HepG2 (cell line): ENCODE measurements at places on chromosomes 7 and 10. TPM values are rescaled to one million over a fixed set of nuclear protein-coding genes. Genes with fewer than 3 reads are reported as not detected.

GRCh38 chr7:2022737-2023250 is 210.0 kb downstream of the MAD1L1 start:
- no peak overlapping the region for H3K27ac ChIP-seq
- no peaks in the 10 kb centered on the region for H3K36me3 ChIP-seq
- no peaks in the 10 kb centered on the region for H3K27me3 ChIP-seq

GRCh38 chr10:113303544-113304146 is 249.2 kb upstream of the HABP2 start:
- DNase-seq = peak; percentile 45
- no peak overlapping the region for H3K4me3 ChIP-seq
- H3K4me1 ChIP-seq = peaks cover 18% of the 10 kb centered on the region
- no peaks in the 10 kb centered on the region for H3K36me3 ChIP-seq
- no peaks in the 10 kb centered on the region for H3K27me3 ChIP-seq

DNA sequence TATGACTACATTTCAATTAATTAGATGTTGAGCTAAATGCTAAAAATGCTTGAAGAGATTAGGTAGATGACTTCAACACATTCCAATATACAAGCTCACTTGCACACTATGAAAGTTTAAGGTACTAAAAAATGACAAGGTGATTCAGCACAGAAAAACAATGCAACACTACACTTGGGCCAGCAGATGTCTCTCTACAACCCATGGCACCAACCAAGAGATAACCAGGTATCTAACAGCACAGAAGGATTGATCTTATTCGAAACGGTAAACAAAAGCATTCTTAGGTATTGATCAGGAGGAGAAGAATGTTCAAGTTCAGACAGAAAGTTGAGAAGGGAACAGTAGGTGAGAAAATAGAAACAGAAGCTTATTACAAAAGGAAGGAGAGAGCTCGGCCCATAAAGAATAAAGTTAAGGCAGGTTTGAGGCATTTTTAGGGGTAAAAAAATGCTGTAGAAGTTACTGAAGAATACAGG is 248.2 kb upstream of the KLF14 start:
- no peaks in the 10 kb centered on the region for H3K27me3 ChIP-seq
- no peak overlapping the region for H3K27ac ChIP-seq
- H3K36me3 ChIP-seq = peaks cover 4% of the 10 kb centered on the region; the same call in 1 of the 2 replicates
- peak; percentile 56 for DNase-seq
- H3K4me1 ChIP-seq = 0 out of 2 replicates have a peak, but pooled peaks cover 2% of the 10 kb centered on the region
- no peak overlapping the region for H3K4me3 ChIP-seq

GRCh38 chr7:141537906-141538305 is 13.3 kb upstream of the AGK start:
- no peaks in the 10 kb centered on the region for H3K4me1 ChIP-seq
- H3K36me3 ChIP-seq = no peaks in the 10 kb centered on the region
- H3K27me3 ChIP-seq = no peaks in the 10 kb centered on the region
- no peak overlapping the region for H3K4me3 ChIP-seq

DNA sequence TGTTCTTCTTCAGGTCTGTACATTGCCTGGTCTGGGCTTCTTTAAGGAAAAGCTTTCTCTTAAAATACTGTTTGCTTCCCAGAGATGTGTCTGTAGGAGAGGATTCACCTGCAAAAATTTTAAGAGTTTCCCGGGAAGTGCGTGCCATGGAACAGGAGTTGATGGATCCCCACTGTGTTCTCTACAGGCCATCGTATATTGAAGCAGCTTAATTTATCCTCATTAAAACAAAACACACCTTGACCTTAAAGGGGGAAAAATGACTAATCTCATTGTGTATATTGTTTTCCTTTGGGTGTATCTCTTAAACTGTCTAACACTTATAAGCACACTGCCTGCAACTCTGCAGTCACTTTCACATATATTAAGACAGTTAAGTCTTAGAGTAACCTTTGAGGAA is 111.4 kb downstream of the ST7 start:
- no peaks in the 10 kb centered on the region for H3K36me3 ChIP-seq
- H3K4me1 ChIP-seq = peaks cover 5% of the 10 kb centered on the region
- no peak overlapping the region for H3K27ac ChIP-seq
- H3K4me3 ChIP-seq = no peak overlapping the region

The CYP2C18 gene
- 0.07 TPM in 1 of 2 replicates, not detected in the other for total RNA-seq

The AASS gene
- total RNA-seq = 12.0 and 43.9 TPM in 2 replicates

The HTR7 gene
- 0.04 TPM in 1 of 2 replicates, not detected in the other for total RNA-seq

The ADRA2A gene
- not detected in 2 replicates for total RNA-seq

The CPED1 gene
- 27.0 and 41.6 TPM in 2 replicates for total RNA-seq

The DPYSL4 gene
- total RNA-seq = 0.38 and 0.84 TPM in 2 replicates

The TUBB8 gene
- total RNA-seq = 0.24 and 0.31 TPM in 2 replicates
